Heart right ventricle (tissue), 16 donors: ENCODE measurements at places on chromosomes 12 and 14. TPM values are rescaled to one million over a fixed set of nuclear protein-coding genes. Genes with fewer than 3 reads are reported as not detected.

DNA sequence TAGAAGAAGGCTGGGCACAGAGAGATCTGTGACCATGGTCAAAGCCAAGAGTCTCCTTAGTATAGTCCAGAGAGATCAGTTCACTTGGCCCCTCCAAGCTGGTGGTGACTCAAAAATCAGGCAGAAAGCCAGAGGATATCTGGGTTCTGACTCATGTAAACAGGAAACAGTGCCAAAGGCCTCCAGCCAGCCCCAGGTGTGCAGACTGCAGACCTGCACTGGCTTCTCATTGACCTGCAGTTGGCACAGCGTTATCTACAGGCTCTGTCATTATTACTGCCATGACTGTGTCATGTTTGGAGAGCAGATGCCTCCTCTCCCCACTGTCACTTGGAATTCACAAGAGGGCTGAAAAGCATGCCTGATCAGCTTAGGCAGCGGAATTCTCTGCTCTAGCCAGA, 295.7 kb upstream of the PRKD1 start:
- H3K4me3 ChIP-seq = no peak overlapping the region
- H3K27me3 ChIP-seq = no peaks in the 10 kb centered on the region
- peak; percentile 32 for DNase-seq
- H3K27ac ChIP-seq = no peak overlapping the region

GRCh38 chr12:38149395-38150073, 167.0 kb upstream of the ALG10B start:
- H3K36me3 ChIP-seq = no peaks in the 10 kb centered on the region
- no peak overlapping the region for H3K27ac ChIP-seq
- no peaks in the 10 kb centered on the region for H3K27me3 ChIP-seq
- no peak for DNase-seq
- no peaks in the 10 kb centered on the region for H3K4me1 ChIP-seq

GRCh38 chr12:120971299-120972180, 6.8 kb upstream of the HNF1A start:
- peak; percentile 34 for DNase-seq
- H3K4me1 ChIP-seq = no peaks in the 10 kb centered on the region
- H3K36me3 ChIP-seq = no peaks in the 10 kb centered on the region
- no peaks in the 10 kb centered on the region for H3K27me3 ChIP-seq
- no peak overlapping the region for H3K4me3 ChIP-seq

- no peak for DNase-seq
- H3K27ac ChIP-seq = no peak overlapping the region
- no peaks in the 10 kb centered on the region for H3K27me3 ChIP-seq
- no peak overlapping the region for H3K4me3 ChIP-seq
Measured at GRCh38 chr12:4472046-4472445, 26.4 kb upstream of the FGF6 start.

- DNase-seq = no peak
- H3K36me3 ChIP-seq = no peaks in the 10 kb centered on the region
- no peak overlapping the region for H3K27ac ChIP-seq
- H3K4me1 ChIP-seq = peaks cover 32% of the 10 kb centered on the region
Measured at GRCh38 chr14:75297411-75298040, 18.9 kb downstream of the FOS start.

DNA sequence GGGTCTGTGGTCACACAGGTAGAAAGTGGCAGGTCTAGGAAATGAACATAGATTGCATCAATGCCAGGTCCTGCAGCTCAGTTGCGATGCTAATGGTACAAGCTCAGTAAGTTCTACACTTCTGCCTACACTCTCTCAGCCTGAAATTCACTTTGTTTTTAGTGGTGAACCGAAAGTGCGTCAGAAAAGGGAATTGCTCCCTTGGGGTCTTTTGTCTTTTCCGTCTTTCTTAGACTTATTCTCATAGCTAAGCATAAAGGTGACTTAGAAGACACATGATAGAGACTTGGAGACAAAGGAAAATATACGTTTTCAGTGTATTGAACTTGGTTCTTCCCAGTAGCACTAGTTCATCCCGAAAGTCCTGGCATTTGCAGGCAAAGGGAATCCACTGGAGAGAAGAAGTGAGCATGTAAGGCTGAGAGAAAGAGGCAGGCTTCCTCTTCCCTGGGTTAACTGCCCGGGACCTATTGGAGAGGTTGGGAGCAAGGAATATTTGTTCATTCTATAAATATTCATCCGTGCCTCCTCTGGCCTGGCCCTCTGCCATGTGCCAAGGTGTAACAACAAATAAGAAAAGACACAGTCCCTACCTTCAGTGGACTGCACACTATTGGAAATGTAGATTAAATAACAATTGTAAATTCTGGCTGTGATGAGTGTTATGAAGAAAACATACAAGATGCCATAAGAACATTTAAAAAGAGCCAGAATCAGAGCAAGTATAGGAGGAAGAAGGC, 785.8 kb downstream of the MED13L start:
- no peaks in the 10 kb centered on the region for H3K27me3 ChIP-seq
- no peak overlapping the region for H3K4me3 ChIP-seq
- H3K36me3 ChIP-seq = no peaks in the 10 kb centered on the region
- no peak for DNase-seq

GRCh38 chr14:54597795-54598443, 31.0 kb downstream of the SAMD4A start:
- no peak overlapping the region for H3K4me3 ChIP-seq
- H3K27me3 ChIP-seq = no peaks in the 10 kb centered on the region
- H3K36me3 ChIP-seq = no peaks in the 10 kb centered on the region

CBX5 gene
- total RNA-seq = 53.1 TPM

PKP2 gene
- 639 TPM for total RNA-seq
